ENCODE measurements at places on chromosomes 12 and 14.

- no peak for DNase-seq
Measured at GRCh38 chr12:11654338-11654737, 4.9 kb downstream of the ETV6 start.

GRCh38 chr12:93994721-93995120, 153.7 kb upstream of the PLXNC1 start:
- DNase-seq, result no peak

DNA sequence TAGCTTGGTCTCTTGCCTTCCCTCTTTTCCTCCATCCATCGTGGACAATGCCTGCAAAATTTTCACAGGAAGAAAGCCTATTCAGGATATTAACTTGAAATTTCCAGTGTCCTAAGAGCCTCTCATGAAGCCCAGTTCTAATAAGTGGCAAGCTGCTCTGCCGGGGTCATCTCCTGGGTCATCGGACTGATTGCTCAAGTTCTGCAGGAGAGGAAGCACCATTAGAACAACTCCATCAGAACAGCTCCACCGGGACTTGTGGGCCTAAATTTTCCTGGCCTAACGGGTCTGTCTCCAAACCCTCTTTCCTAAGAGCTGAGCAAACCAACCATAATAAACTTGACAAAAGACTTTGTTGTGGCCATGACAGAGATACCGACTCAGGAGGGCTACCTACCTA, 13.9 kb downstream of the ERG28 start:
- DNase-seq, result no peak

- DNase-seq, result no peak
Measured at GRCh38 chr12:4852308-4852707, 57.4 kb upstream of the KCNA1 start.

DNA sequence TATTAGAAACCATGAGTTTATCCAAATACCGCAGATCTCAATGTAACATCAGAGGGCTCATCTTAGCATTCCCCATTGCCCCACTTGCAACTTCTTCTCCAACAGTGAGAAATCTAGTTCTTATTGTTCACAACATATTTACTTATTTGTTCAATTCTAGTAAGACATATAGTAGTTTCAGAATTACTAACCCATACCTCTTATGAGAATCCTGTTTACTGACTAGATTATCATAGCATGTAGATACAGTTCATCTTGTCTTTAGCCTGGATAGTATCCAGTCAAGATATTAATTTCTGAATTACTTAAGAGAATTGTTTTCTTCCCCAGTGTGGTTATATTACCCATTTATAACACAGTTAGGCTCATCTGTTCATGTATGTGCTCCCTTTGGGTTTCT, 80.6 kb downstream of the NIN start:
- no peak for DNase-seq

DNA sequence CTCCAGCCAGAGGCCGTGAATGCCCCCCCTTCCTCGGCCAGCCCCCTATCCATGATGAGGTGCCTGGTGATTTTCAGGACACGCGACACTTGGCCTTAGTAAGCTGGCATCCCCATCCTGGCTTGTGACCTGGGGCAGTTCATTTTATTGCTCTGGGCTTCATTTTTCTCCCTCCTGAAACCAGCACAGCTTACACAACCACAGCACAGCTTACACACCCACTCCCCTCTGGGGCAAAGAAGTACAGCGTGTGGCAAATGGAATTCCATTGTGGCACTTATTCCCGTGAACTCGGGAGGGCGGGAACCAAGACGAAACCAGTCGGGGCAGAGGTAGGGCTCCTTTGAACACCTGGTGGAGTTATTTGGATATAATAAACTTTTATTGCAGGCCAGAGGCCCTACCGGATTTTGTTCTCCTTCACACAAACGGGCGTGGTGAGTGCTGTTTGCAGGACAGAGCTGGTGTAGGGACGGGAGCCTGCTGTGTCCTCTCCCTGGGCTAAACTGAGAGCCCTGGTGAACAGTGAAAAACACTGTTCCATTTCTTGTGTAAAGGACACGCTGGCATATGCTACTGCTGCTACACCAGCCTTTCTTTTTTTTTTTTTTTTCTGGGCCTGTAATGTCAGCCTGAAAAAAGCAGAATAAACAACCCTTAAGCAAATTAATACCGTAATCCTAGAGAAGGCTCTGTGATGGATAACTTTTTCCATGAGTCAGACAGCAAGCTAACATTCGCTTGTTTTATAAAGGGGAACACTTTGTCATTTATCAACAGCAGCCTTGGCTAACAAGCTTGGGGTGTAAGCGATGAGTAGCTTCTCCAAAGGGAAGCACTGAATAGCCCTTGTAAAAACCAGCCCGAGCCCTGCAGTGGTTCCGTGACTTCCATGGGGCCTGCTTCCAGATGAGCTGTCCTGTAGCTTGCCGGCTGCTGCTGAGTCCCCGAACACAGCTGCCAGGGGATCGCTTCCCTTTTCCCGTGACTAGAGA, 29.3 kb downstream of the CD9 start:
- no peak for DNase-seq

DNA sequence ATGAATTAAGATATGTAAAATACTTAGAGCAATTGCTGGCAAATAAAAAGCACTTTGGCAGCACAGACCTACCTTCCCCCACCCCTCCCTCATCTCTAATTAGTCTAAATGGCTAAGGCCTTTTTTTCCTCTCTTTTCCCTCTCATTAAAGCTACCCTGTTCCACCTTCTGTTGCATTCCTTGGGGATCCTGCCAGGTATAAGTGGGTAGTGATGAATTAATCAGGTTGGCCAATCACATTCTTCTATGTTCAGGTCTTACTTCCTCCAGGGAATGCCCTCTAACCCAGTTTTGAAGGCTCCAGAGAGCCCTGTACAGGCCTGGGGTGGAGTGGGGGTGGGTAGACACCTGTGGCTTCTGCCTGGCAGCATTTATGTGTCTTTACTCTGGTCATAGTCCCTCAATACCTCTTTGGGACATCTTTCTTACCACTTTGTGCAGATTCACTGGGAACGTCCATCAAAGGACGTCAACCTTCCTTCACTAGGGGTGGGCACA, 28.4 kb downstream of the HSPB8 start:
- DNase-seq, result no peak

DNA sequence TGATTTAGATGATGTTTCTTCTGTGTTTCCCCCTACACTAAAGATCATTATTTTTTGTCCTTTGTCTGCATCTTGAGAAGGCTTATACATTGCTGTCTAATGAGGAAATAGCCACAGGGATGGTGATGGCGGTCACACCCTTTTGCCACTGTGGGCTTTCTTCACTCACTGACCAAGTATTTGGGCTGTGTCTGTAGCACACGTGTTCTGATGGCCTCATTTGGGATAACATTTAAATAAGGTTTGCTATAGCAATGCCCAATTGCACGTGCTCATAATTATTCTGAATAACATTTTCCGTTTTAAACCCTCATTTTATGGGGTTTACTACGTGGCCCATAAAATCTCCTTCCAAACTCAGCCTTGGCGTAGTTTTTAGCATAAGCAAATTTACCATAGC, 230.3 kb upstream of the PRICKLE1 start:
- no peak for DNase-seq

GRCh38 chr12:131287015-131287937, 333.6 kb downstream of the ADGRD1 start:
- no peak for DNase-seq

GRCh38 chr12:120640861-120641833, 721 bp downstream of the CABP1 start:
- DNase-seq, result no peak
